ENCODE measurements at places on chromosomes 3 and 15. TPM values are rescaled to one million over a fixed set of nuclear protein-coding genes. Genes with fewer than 3 reads are reported as not detected.

DNA sequence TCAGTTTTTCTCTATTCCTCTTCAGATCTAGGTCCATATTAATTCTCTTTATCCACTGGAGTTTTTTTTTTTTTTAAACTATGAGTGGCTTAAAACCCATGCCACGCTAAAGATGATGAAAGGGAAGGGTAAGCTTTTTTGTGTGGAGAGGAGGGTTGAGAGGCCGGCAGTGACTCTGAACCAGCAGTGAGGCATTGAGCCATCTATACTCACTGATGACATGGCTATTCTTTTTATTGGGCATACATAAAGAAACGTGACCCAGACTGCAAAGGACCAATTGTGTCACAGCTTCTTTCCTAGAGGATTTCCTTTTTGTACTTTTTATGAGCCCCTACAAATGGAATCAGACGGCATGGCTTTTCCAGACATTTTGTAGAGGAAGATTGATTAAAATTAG is 662.2 kb downstream of the AGBL1 start:
- no peaks in the 10 kb centered on the region for H3K27me3 ChIP-seq
- no peak overlapping the region for H3K27ac ChIP-seq
- no peak overlapping the region for H3K4me3 ChIP-seq
- H3K4me1 ChIP-seq = peaks cover 5% of the 10 kb centered on the region
- no peaks in the 10 kb centered on the region for H3K36me3 ChIP-seq

- no peak for DNase-seq
- no peaks in the 10 kb centered on the region for H3K36me3 ChIP-seq
- no peaks in the 10 kb centered on the region for H3K27me3 ChIP-seq
- no peak overlapping the region for H3K27ac ChIP-seq
- H3K4me3 ChIP-seq = no peak overlapping the region
These were observed 761 bp upstream of the GRIP2 start for GRCh38 chr3:14540821-14541385.

Gene GABRB3
- 8.8 TPM for total RNA-seq

Gene CLEC3B
- total RNA-seq = not detected

Gene COL7A1
- total RNA-seq = 3.0 TPM

- H3K36me3 ChIP-seq = no peaks in the 10 kb centered on the region
- no peaks in the 10 kb centered on the region for H3K27me3 ChIP-seq
- no peak for DNase-seq
- no peak overlapping the region for H3K27ac ChIP-seq
- H3K4me1 ChIP-seq = peaks cover 8% of the 10 kb centered on the region
These were observed 69.1 kb upstream of the TNFAIP8L3 start for GRCh38 chr15:51163843-51164242.

GRCh38 chr15:76286271-76286879 is 24.9 kb downstream of the ETFA start:
- no peak overlapping the region for H3K27ac ChIP-seq
- no peaks in the 10 kb centered on the region for H3K4me1 ChIP-seq
- H3K36me3 ChIP-seq = peaks cover 3% of the 10 kb centered on the region

DNA sequence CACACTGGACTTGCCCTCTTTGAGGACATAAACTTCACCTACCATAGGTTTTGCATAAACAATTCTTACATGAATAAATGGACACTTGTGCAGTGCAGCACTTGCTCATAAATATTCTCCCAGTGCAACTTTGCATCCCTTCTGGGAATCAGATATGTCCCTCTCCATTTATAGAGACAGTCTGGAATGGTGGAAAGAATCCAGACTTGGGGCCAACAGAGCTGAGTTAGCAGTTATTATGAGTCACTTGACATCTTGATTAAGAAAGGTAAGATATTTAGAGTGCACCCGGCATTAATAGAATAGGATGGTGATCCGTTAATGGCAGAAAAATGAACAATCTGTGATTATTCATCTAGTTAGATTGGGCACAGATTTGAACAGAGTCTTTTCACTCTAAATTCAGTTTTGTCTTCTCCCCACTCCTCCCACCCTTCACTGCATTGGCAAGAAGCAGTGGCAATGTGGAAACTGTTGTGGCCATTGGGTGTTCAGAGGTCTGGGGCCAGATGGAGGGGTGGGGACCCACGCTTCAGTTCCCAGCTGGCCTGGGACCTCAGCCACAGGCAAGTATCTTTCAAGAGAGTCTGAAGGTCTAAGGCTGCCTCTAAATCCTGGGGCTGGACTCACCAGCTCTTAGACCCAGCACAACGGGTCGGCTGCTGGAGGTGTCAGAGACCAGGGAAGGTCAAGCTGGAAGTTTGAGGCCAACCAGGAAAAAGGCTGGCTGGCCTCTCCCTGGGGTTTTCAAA is 58.9 kb upstream of the KY start:
- H3K4me3 ChIP-seq = no peak overlapping the region
- DNase-seq = no peak
- no peaks in the 10 kb centered on the region for H3K27me3 ChIP-seq

- no peak for DNase-seq
- H3K27me3 ChIP-seq = no peaks in the 10 kb centered on the region
- no peak overlapping the region for H3K27ac ChIP-seq
- H3K36me3 ChIP-seq = no peaks in the 10 kb centered on the region
- no peak overlapping the region for H3K4me3 ChIP-seq
These were observed 82.9 kb downstream of the MYO9A start for GRCh38 chr15:72034859-72035650.

DNA sequence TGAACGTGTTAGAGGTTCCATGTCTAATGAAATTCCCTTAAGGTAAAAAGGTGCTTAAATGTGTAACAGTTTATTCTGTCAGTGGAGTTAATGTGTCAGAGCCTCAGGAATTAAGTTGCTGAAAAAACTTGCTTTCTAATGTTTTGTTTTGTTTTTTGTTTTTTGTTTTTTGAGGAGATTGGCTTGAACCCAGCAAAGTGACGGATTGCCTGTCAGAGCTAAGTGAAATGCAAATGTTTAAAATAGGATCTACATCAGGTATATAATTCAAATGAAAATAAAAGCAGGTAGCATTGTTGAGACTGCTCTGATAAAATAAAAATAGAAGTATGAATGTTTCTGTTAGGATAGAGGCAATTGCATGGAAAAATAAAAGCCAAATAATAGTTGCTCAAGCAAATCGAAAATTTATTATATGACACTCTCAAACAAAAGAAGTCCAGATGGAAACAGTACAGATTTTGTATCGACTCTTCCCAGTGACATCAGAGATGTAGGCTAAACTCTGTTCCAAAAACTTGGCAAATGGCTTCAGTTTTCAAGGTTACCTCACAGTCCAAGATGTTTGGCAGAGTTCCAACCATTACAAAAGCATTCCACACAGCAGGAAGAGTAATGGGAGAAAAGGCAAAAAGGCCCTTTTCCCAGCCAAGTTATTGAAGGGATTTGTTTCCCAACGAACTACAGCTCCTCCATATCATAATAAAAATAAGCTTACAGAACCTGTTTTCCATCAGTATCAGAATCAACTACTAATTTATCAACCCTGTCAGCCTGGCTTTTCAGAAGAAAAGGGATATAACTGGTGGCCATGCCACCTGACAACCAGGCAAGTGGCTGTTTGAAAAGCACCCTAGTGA is 291.0 kb downstream of the TBL1XR1 start:
- DNase-seq = no peak
- no peak overlapping the region for H3K27ac ChIP-seq
- no peaks in the 10 kb centered on the region for H3K36me3 ChIP-seq
- H3K4me1 ChIP-seq = peaks cover 9% of the 10 kb centered on the region

Gene MME
- total RNA-seq = 1.5 TPM

DNA sequence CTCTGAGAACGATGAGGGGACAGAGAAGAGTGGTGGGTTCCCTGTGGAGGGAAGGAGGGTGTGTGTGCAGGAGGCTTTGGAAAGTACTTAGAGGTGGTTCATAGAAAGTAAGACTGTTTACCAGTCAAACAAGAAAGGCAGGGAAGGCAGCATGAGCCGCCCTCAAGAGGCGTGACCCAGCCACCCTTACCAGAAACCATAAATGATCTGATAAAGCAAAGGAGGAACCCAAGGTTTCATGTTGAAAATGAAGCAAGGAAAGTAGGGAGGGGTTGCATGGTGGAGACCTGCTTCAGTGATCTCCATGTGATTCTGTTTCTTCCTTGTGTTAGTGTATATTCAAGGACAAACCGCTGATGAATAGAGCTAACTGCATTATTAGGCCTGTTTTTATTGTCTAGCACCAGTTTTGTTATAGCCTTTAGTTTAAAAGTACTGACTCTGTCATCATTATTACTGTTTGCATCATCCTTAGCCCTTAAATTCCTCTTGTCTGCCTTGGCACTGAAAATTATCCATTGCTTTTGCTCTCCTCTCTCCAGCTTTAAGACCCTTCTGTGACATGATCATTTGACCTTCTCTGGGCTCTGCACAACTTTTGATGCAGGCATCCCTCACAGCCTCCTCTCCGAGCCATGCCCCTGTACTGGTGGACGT is 96.1 kb downstream of the STAC start:
- H3K27ac ChIP-seq = no peak overlapping the region
- no peaks in the 10 kb centered on the region for H3K36me3 ChIP-seq
- no peak overlapping the region for H3K4me3 ChIP-seq

Gene PLA2G4E
- total RNA-seq = not detected

GRCh38 chr15:71678191-71678590 is 132.2 kb upstream of the NR2E3 start:
- H3K4me3 ChIP-seq = no peak overlapping the region
- DNase-seq = no peak
- H3K36me3 ChIP-seq = no peaks in the 10 kb centered on the region
- H3K27me3 ChIP-seq = no peaks in the 10 kb centered on the region
- H3K4me1 ChIP-seq = peaks cover 33% of the 10 kb centered on the region

DNA sequence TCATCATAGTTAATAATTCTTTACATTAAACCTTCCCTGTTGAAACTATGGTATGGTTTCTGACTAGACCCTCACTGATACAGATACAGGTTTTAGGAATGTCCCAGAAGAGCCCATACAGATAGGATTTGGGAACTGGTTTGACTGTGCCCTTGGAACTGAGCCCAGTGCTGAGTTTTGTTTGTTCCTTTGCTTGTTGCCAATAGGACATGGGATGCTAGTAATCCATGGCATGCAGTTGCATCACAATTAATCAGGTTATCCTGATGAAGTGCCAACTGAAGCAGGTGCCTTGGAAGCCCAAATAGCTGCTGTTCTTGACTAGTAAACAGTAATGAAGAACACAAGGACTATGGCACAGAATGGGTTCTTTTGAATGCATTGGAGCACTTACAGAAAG is 230.6 kb downstream of the NEK10 start:
- no peaks in the 10 kb centered on the region for H3K36me3 ChIP-seq
- no peak for DNase-seq
- H3K4me1 ChIP-seq = no peaks in the 10 kb centered on the region
- no peak overlapping the region for H3K27ac ChIP-seq
- no peaks in the 10 kb centered on the region for H3K27me3 ChIP-seq

Gene MAP1A
- 4.0 TPM for total RNA-seq

GRCh38 chr15:55031727-55032126 is 165.0 kb downstream of the RSL24D1 start:
- no peak overlapping the region for H3K27ac ChIP-seq
- DNase-seq = no peak
- no peaks in the 10 kb centered on the region for H3K27me3 ChIP-seq
- no peaks in the 10 kb centered on the region for H3K4me1 ChIP-seq
- H3K4me3 ChIP-seq = no peak overlapping the region
- no peaks in the 10 kb centered on the region for H3K36me3 ChIP-seq

DNA sequence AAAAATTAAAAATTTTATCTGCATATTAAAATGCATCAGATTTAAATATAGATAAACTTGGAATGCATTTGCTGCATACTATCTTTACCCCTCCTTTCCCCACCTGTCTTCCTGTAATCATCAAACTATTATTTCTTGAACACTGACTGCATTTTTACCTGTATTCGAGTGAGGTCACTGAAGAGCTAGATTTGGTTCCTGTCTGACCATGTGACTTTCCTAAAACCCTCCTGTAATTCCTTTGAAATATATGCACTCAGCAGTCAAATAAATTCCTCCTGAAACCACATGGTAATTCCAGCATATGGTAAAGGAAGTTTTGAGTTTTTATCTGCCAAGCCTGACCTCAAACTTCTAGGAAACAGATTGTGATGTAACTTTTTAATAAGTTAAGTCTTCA is 445.6 kb upstream of the FRG2C start:
- DNase-seq = no peak
- no peaks in the 10 kb centered on the region for H3K27me3 ChIP-seq
- no peak overlapping the region for H3K4me3 ChIP-seq
- no peaks in the 10 kb centered on the region for H3K36me3 ChIP-seq
- no peak overlapping the region for H3K27ac ChIP-seq

DNA sequence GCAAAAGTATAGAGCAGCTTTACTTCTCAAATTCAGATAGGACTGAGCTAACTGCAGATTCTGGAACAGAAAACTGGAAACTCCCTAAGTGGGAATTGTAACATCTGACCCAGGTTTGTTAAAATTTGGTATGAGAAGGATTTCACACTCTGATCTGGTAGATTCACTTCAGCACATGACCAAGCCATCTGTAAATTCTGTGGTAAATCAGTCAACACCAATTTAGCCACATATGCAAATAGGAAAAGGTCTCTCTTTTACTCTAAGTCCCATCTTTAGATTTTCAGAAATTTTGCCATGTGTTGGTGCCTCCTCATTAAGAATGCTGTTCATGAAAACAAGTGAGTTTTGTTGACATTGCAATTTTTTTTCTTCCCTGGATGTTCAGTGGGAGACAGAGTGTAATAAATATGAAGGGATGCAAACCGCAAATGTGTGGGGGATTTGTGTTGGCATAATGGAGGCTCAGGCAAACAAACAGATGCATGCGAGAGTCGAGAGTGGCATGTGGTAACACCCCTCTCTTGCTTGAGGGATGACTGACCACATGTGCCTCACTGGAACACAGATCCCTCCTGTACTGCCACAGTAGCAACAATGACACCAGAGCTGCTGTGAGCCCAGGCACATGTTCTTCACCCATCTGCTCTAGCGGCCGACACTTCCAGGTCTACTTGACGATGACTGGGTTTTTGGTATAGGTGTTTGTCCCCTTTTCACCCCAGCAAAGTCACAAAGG is 146.6 kb downstream of the FEZF2 start:
- no peaks in the 10 kb centered on the region for H3K36me3 ChIP-seq
- no peak overlapping the region for H3K4me3 ChIP-seq
- DNase-seq = no peak

GRCh38 chr3:55592572-55592971 is 105.5 kb upstream of the WNT5A start:
- H3K4me3 ChIP-seq = no peak overlapping the region
- peaks cover 10% of the 10 kb centered on the region for H3K4me1 ChIP-seq
- H3K27me3 ChIP-seq = no peaks in the 10 kb centered on the region
- no peaks in the 10 kb centered on the region for H3K36me3 ChIP-seq
- no peak overlapping the region for H3K27ac ChIP-seq

Gene TPRG1
- total RNA-seq = 0.71 TPM

- H3K27ac ChIP-seq = no peak overlapping the region
- H3K4me1 ChIP-seq = no peaks in the 10 kb centered on the region
- no peak overlapping the region for H3K4me3 ChIP-seq
- no peaks in the 10 kb centered on the region for H3K27me3 ChIP-seq
- DNase-seq = no peak
- no peaks in the 10 kb centered on the region for H3K36me3 ChIP-seq
These were observed 15.4 kb downstream of the CHRD start for GRCh38 chr3:184395320-184395660.

DNA sequence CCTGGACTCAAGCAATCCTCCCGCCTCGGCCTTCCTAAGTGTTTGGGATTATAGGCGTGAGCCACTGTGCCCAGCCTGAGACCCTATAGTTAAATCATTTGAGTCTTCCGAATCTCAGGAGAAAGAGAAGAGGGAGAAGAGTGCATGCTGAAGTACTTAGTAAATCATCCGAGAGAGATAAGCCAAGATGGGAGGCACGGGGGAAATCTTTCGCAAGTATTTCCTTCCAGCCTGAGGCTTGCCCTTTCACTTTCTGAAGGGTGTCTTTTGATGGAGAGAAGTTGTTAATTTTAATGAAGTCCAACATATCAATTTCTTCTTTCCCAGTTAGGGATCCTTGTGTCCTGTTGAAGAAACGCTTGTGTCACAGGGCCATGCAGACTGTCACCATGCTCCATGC is 97.1 kb upstream of the SLC6A6 start:
- H3K4me1 ChIP-seq = no peaks in the 10 kb centered on the region
- no peak overlapping the region for H3K27ac ChIP-seq
- DNase-seq = no peak
- H3K36me3 ChIP-seq = no peaks in the 10 kb centered on the region
- no peaks in the 10 kb centered on the region for H3K27me3 ChIP-seq

Gene CLDN18
- total RNA-seq = not detected

Measured in neural progenitor cell (in vitro differentiated cells).